ENCODE measurements at places on chromosomes 5 and 9.

GRCh38 chr5:4215143-4215542, 619.5 kb downstream of the IRX1 start:
- no peak for DNase-seq

DNA sequence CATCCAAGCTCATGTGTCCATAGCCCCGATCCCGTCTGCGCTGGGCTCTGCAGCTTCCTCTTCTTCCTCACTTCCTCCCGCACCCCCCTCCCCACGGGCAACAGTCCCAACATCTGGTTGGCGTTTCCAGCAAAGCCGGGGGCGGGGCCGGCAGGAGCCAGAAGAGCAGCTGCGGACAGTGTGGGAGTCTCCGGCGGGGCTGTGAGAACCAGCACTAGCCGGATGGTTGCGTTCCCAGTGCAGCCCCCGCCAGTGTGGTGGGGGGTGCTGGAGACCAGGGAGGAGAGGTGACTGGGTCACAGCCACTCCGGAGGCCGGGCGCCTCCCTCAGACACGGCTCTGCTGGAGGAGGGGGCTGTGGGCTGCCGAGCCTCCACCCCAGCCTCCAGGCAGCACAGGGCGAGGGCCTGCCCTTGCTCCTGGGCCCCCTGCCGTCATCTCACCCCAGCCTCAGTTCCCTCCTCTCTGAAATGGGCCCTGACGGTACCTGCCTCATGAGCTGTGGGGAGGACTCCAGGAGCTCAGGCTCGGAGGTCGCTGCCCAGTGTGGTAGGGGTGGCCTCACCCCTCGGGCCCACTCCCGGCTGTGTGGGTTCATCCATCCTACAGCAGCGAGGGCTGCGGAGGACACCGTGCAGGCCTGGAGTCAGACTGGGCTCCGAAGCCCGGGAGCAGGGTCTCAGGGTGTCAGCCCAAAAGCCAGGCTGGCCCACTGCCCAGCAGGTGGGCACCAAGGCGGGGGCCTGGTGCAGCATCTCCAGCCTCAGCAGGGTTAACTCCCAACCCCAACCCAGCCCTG, 41.5 kb upstream of the NOTCH1 start:
- DNase-seq: peak; percentile 34

DNA sequence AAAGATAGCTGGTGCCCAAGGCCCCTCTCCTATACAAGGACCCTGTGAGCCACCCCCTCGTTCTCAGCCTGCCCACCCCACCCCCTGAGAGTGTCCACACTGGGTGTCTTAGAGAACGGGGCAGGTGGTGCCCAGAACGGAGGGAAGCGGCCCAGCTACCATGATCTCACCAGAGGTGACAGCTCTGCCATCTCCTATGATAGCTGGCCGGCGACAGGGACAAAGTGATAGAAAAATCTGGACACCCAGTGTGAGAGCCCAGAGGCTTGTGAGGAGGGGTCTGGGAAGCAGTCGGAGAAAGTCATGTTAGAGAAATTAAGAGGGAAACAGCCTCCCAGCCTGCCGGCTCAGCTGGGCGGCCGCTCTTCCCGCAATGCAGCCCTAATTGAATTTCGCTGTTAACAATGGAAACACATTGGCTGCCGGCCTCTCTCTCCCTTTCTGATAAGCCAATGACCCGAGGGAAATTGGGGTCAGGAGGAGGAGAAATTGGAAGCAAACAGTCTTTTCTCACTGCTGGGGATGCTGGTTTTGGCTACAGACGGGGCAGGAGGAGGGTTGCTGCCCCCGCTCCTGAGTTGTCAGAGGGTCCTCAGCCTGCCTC, 32.3 kb downstream of the HK3 start:
- no peak for DNase-seq

- DNase-seq: no peak
Measured at GRCh38 chr5:158236511-158237335, 377.8 kb upstream of the CLINT1 start.

GRCh38 chr9:109088221-109088620, 31.5 kb downstream of the TMEM245 start:
- no peak for DNase-seq

Measured in body of pancreas (tissue), 4 donors.